ENCODE measurements at places on chromosomes 7 and 10. TPM values are rescaled to one million over a fixed set of nuclear protein-coding genes. Genes with fewer than 3 reads are reported as not detected.

PDE6C gene
- not detected for total RNA-seq

GRCh38 chr7:122166275-122166674 lies 22.2 kb upstream of the AASS start:
- no peak for DNase-seq

DNA sequence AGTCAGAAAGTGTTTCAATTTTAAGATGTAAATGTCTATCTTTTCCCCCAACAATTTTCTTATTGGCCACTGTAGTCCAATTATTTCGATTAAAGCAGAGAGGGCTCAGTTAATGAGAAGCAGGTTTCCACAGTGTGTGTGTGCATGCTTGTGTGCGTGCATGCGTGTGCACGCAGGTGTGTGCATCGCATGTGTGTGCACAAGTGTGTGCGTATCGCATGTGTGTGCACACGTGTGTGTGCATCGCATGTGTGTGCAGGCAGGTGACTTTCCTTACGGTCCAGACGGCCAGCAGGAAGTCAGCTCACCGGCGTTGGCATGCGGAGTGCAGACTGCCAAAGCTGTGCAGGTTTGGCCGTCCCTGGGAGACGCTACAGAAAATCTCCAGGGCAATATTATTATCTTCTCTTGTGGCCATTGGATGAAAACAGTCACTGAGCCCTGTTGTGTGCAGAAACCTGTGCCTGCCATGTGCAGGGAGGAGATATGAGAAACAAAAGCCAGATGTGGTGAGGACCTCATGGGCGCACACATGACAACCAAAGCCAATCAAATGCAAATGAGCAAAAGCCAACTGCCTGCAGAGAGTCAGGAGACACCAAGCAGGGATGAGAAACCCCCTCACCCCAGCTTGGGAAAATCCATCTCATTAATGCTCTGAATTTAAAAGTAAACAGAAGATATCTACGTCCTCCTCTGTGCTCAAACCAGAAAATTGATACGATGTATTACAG lies 70.4 kb downstream of the C10orf90 start:
- no peak for DNase-seq

DNA sequence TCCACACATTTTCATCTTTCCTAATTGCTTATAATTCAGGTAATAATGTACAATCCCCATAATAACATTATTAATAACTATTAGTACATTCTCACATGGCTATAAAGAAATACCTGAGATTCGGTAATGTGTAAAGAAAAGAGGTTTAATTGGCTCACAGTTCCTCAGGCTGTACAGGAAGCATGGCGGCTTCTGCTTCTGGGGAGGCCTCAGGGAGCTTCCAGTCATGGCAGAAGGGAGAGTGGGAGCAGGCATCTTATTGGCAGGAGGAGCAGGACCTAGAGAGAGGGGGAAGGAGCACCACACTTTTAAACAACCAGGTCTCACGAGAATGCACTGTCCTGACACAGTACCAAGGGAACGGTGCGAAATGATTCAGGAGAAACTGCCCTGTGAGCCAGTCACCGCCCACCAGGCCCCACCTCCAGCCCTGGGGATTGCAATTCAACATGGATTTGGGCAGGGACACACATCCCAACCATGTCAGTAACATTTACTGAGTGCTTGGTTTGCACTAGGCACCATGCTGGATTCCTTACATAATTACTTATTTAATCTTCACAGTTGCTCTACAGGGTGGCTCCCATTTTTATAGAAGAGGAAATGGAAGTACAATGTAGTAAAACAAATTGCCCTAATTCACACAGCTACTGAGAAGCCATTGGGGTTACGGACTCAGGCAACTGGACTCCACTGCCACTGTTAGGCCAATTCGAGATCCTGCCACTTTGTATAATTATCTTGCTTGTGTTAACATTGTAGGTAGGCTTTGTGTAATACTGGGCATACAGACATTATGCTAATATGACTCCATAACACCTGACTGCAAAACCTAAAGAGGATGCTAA lies 8.7 kb upstream of the ESYT2 start:
- no peak for DNase-seq
